Stimulated activated CD4-positive, alpha-beta T cell treated with anti-CD3 and anti-CD28 coated beads, Interleukin-1b, Interleukin-23, amount 100 ng/mL, for 1 hour (primary cell): ENCODE measurements at places on chromosomes 4 and X.

DNA sequence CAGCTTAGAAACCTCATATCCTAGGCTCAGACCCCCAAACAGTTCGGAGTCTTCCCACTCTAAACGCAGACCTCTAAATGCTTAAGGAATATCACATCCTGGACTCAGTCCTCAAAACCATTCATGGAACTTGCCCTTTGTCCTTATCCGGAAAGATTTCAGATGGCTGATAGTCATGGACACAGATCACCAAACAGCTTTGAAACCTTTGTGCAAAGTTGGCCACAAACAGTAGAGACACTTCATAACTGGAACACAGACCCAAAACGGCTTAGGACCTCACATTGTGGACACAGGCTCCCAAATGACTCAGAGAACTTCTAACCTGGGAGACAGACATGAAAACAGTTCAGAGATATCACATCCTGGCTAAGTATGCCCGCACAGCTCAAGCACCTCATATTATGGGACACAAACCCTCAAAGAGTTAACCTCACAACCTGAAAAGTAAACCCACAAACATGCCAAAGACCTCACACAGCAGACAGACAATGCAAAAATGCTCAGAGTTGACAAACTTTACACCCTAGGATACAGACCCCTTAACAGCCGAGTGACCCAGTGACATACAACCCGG is 15.5 kb downstream of the SUV39H1 start:
- no peak for DNase-seq

DNA sequence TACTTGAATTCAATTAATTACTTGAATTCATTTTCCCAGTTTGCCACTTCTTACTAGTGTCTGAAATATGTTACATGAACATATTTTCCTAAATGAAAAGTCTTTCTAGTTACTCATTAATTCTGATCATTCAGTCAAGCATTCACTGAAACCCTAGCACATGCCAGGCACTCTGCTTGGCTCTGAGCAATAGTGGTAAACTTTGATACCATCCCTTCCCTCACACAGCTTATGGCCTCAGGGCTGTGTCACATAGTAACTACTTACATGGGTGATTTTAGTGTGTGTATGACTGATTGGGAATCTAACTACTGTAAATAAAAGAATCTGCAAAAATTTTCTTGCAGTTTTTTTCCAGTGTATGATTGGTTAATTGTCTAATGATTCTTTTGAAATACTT is 32.7 kb downstream of the METAP1 start:
- DNase-seq, result no peak

DNA sequence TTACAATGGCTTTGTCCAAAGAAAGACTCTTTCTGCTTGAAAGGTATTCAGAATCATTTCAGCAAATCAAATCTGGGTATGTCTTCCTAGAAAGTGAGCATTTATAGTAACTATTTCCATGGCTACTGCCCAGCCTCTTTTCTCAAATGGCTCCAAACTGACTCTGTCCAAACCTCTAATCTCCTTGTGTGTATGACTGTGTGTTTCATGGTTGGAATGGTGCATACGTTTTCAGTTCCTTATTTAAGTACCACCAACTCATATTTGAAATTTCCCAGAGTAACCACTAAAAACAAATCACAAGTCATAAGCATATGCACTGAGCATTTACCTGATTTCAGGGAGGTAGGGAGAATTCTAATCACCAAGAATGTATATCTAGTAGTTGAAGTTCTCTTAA is 106.0 kb downstream of the TMEM144 start:
- no peak for DNase-seq

- DNase-seq, result no peak
These were observed 64.9 kb downstream of the N4BP2 start for GRCh38 chr4:40121515-40121914.

DNA sequence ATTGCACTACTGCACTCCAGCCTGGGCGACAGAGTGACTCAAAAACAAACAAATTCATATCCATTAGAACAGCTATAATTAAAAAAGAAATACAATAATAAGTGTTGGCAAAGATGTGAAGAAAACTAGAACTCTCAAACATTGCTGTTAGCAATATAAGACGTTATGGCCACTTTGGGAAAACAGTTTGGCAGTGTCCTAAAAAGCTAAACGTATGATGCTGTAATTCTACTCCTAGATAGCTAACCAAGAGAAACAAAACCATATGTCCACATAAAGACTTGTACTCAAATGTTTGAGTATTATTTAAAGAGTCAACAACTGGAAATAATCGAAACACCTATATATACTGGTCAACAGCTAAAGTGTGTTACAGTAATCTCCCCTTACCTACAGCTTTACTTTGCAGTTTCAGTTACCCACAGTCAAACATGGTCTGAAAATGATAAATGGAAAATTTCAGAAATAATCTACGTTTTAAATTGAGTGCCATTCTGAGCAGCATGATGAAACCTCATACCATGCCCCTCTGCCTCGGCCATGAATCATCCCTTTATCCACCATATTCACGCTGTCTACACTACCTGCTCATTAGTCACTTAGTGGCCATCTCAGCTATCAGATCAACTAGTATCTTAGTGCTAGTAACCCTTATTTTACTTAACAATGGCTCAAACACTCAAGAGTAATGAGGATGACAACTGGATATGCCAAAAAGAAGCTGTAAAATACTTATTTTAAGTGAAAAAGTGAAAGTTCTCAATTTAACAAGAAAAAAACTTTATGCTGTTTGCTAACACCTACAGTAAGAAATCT is 4.9 kb downstream of the ELF2 start:
- no peak for DNase-seq

DNA sequence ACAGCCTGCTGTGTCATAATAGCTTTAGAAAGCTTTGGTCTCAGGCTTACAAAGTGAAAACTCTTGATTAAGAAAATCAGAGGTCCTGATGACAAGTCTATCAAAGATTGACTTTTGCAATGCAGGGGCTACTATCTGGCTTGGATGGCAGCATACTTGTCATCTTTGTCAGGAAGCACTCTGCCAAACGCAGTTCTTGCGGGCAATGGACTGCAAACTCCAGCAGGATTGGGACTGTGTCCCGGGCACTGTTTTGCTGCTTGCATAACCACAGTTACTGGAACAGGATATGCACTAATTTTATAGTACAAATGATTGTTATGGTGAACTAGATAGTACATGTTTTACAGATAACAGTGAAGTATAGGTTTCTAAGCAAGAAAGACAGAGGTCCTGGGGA is 185.6 kb downstream of the IQCM start:
- DNase-seq, result no peak

DNA sequence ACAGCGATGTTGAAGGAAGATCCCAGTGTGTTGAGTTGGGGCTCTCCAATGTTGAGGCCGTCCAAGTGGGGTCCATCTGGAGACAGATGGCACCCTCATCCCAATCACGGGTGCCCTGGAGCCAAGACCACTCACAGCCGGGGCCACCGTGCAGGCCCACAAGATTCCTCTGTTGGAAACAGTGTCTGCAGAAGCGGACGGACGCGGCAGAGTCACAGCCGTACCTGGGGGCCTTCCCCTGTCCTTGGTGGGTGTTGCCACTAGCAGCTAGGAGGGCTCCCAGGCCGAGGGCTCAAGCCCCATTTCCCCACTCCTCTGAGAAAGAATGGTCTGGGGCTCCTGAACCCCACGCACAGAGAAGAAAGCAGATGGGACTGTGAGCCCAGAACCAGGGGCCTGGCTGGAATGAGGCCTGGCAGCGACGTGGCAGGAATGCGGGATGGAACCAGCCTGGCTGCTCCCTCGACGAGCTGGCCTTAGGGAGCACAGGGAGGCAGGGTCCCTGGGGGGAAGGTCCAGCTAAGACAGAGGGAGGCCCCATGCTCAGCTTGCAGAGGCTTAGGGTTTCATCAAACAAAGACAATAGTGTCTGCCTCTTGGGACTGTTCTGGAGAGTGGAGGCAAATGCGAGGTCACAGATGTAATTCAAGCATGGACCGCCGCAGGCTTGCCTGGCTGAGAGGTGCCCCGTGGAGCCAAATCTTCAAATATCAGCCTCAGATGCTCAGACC is 228.9 kb downstream of the AFAP1 start:
- DNase-seq, result no peak

- DNase-seq, result no peak
These were observed 168.5 kb upstream of the MAP3K15 start for GRCh38 chrX:19683817-19684216.

DNA sequence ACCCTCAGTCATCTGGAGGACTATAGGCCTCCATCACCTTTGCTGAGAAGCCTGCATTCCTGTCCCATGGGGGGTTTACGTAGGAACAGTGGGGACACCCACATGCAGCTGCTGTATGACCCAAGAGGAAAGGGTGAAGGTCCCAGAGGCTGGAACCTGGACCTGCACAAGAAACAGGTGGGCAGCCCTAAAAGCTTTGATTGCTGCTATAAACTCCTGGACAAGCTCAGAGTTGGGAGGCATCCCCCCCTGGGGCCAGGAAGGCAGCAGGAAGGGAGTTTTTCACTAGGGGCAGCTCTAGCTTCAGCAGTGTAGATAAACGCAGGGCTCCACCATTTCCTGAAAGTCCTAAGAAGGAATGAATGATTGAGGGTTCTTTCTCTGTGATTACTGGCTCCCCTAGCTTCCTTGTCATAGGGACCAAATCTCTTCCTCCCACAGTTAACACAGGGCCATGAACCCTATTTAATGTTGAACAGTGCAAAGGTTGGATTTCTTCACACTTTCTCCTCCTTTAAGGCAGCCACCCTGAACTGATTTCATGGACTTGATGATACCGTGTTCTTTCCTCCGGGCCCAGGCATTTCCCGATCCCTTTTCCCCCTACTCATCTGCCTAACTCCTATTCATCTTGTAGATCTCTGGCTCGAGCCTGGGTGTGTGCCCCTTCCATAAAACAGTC is 84.2 kb downstream of the CHRNA9 start:
- DNase-seq, result no peak

DNA sequence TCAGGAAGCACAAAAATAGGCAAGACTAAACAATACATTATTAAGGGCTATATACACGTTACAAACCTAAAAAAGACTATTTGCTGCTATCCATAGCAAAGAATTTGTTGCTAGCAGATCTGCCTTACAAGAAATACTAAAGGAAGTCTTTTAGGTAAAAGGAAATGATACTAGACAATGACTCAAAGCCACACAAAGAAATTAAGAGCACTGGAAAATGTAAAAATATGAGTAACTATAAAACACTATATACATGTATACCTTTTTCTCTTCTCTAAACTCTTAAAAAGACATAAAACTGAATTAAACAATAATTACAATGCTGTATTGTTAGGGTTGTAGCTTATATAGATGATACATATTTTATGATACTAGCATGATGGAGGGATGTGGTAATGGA is 25.7 kb downstream of the SLC9A7 start:
- no peak for DNase-seq

GRCh38 chr4:8503801-8504200 is 63.2 kb downstream of the TRMT44 start:
- no peak for DNase-seq

DNA sequence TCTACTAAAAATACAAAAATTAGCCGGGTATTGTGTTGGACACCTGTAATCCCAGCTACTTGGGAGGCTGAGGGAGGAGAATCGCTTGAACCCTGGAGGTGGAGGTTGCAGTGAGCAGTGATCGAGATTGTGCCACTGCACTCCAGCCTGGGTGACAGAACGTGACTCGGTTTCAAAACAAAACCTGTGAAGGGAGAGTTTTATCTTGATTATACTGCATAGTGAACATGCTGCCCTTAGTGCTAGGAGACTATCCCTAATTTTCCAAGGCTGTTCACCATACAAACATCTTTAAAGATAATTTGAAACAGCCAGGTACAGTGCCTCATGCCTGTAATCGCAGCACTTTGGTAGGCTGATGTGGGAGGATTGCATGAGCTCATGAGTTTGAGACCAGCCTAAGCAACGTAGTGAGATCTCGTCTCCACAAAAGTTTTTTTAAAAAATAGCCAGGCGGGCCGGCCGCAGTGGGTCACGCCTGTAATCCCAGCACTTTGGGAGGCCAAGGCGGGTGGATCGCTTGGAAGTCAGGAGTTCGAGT is 6.2 kb downstream of the AFF1 start:
- DNase-seq, result no peak

DNA sequence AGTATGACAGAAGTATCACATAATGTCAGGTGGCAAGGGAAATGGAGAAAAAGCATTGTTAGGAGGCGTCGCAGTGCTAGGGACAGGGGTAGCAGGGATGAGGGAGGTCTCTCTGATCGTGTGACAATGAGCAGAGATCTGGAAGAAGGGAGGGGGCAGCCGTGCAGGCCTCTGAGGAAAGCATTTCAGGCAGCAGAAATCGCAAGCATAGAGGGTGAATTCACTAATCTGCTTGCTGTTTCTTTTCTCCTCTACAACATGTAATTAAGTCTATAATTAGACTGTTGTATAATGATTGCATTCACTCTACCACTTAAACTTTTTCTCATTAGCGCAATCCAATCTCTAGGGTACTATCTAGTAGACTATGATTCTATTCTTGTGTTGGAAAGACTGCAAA is 9.1 kb downstream of the CYP4V2 start:
- DNase-seq, result no peak

DNA sequence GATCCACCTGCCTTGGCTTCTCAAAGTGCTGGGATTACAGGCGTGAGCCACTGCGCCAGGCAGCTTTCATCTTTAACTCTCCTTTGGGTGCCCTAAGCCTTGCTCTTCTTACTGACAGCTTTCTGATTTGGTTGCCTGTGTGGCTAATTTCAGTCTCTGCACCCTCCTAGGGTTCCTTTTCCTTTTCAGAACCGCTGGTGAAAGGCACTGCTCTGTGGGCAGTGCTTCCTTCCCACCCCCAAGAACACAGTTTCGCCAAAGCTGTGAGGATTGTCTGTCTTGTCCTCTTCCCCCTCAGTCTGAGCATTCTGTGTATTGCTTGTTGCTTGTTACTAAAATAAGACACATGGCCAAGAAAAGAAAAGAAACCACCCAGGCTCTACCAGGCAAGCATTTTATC is 101.4 kb upstream of the FRMPD3 start:
- DNase-seq, result no peak

- DNase-seq, result no peak
These were observed 97.1 kb upstream of the MAML3 start for GRCh38 chr4:140250989-140251552.
